ENCODE measurements at places on chromosomes 4 and X.

DNA sequence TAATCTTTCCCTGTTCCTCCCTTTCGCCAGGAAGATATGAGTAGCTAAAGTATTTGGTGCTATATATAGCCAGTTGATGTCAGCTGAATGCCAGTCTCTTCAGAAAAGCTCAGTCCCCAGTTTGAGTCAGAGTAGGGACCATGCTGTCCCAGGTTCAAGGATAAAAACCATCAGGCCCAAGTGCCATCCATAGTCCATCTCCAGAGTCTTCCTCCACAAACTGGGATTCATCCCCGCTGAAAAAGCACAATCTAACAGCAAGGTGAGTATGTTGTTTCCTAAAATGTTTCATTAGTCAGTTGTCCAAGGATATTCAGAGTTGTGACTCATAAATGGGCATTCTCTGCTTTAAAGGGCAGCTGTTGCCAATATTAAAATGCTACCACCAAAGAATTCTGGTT, at the start of gene MYOZ2:
Gene MYOZ2 (plus strand): TSS at position 112 of the 401 bp plus-strand sequence. CDS start 694 bp downstream, outside the sequence.
- no peak for DNase-seq

- DNase-seq: no peak
Measured at GRCh38 chr4:186105647-186106321, 1.3 kb downstream of the FAM149A start.

- DNase-seq: no peak
Measured at GRCh38 chr4:36207367-36207766, 36.9 kb downstream of the ARAP2 start.

- DNase-seq: no peak
Measured at GRCh38 chr4:186068581-186069348, at the start of gene TLR3. TLR3 (plus strand) TSS chr4:186069156; CDS start chr4:186076620, 7,464 bp downstream.

DNA sequence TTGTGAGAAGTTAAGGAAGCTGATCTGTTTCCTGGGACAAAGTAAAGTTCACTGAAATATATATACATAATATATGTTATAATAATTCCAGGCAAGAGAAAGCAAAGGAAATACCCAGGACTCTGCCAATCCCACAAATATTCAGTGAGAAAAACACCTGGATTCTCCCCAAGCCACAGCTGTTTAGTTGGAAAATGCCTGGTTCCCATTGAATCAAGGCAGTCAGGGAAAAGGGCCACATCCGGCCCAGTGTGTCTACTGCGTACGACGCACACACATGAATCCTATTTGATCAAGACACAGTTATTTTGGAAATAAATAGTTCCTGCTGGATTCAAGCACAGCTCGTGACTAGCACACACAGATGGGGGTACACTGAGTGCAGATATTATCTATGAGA, 6.3 kb upstream of the DCHS2 start:
- DNase-seq: no peak

DNA sequence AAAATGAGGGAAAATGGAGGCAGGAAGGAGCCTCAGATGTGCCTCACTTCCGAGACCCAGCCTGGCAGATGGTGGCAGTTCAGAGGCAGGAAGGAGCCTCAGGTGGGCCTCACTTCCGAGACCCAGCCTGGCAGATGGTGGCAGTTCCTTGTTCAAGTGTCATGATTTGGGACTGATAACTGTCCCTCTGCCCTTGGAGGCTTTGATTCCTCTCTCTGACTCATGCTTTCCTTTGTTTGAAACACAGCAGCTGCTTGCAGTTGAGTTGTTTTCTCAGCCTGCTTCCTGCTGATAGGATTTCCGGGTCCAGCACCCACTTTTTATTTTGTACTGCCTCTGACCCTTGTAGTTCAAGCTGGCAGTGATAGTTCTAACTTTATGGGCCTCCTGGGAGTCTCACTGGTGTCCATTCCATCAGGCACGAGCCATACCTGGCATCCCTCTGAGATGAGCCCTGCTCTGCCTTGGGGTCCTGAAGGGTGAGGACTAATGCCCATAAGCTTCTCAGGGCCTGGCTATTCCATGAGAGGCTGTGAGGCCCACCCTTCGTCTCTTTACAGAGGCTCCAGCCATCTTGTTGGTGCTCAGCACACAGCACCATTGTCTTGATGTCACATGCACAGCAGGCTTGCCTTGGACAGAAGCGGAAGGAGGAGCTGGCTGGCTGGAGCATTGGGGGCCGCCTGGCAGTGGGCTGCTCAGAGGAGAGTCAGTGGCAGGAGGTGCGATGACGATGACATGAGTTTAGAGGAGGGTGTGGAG, 13.0 kb downstream of the RGS12 start:
- no peak for DNase-seq

- DNase-seq: no peak
Measured at GRCh38 chr4:2935762-2936743, 27.2 kb downstream of the NOP14 start.

- no peak for DNase-seq
Measured at GRCh38 chr4:67104145-67104544, 441.2 kb downstream of the CENPC start.

DNA sequence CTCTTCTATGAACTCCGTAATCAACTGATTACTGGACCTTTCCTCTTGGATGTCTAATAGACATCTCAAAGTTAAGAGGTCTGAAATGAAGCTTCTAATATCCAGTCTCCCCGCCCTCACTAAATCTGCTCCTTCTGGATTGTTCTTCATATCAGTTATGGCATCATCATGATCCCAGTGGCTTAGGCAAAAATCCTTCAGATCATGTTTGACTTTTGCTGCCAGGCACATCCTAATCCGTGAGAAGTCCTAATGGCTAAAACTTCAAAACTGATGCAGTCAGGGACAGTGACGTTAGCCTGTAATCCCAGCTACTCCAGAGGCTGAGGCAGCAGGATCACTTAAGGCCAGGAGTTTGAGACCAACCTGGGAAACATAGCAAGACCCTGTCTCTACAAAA, 55.1 kb upstream of the GUCY1A1 start:
- no peak for DNase-seq

GRCh38 chrX:102860235-102860634, 76.8 kb upstream of the RAB40AL start:
- no peak for DNase-seq

DNA sequence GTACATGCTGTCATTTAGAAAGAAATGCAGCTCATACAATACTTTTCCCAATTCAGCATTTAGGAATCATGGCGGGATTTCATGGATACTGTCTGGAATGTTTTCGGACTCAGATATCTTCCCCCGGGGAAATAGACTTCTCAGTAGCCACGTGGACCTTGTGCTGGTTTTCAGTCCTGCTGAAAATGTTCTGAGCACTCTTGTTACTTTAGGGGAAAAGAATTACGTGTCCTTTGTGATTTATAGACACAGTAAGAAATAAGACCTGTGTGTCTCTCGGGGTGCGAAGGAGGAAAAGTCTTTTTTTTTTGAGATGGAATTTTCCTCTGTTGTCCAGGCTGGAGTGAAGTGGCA, 3.8 kb downstream of the CD99 start:
- no peak for DNase-seq

DNA sequence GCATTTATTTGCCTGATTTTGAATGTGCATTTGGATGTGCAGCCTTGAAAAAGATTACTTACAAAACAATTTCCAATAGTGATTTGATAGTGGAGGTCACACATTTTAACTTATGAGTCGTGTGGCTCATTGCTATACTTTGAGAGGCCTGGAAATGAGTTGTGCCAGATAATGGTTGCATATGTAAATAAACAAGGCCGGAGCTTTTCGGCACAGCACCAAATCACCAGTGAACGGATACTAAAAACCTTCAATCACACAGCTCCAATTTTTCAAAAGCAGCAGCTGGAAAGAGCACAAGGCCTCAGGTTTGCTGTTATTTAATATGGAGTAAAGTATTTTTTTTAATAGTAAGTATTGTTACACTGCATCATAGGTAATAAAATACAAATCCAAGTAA, 57.2 kb downstream of the NPY5R start:
- DNase-seq: no peak

GRCh38 chrX:11558972-11559371, 106.7 kb downstream of the ARHGAP6 start:
- no peak for DNase-seq

DNA sequence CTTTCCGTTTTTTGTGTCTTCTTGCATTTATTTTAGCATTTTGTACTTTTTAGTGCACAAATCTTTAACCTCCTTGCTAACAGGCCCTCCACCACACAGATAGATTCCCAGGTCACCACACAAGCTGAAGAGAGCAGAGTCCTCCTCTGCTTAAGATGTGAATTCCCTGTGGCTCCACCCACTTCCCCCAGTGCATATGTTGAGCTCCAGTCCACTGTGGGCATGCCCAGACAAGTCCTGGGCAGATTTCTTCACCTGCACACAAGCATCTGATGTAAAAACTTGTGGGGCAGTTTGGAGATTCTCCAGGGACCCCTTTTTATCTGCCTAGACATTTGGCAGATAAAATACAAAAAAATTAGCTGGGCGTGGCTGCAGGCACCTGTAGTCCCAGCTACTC, 19.8 kb upstream of the PASD1 start:
- no peak for DNase-seq

DNA sequence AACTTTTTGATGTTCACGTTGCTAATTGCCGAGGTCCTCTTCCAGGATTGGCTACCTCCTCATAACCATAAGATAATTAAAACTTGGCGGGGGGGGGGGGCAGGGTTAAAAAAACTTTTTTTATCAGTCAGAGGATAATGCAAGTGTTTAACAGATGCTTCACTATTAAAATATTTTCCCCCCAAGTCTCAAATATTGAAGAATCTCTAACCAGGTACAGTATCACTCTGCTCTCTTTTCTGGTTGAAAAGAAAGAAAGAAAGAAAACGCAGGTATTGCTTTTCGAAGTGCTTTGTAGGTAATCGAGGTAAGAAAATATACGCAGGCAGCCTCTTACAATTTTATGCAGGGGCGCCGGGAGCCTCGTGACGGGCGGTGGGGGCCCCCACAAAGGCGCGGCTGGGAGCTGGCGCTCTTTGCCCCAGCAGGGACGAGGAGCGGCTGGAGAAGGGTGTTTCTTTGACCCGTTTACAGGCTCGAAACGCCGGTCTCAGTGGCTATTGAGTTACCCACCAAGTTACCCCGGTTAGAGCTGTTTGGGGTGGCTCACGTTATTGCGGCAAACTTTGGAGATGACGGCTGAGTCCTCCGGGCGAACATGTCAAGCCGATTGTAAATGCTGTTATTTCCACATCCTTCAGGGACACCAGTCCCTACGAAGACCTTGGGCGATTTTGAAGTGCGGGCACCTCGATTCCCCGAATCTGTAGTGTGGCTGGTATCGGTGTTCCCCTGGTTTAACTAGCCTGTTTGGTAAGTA, 477 bp upstream of the HAND2 start:
- DNase-seq: no peak

DNA sequence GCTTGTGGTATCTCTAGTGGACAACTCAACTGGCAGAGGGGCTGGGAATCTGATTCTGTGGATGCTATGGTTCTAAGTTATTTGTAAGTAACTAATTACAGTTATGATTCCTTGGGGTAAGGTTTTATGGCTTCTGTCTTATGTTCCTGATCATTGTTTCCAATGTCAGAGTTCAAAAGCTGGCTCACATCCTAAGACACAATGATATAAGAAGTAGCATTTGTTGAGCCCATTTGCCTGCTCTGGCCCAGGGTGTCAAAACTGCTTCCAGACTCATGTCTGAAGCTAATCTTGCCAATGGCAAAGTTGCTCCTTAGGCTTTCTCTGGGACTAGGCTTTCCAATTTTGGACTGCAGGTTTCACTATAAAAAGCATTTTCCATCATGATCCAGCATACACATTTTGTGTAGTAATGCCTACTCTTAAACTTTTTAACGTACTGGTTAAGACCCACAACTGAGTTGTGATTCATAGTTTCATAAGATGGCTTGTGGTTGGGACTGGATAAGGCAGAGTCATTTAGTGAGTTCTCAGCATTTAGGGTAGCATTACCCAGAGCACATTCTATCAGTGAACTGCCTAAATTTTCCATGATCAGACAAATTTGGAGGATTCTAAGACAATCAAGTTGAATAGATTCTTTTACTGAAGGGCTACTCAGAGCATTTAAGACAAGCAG, 50.0 kb downstream of the CCNI start:
- no peak for DNase-seq

- DNase-seq: no peak
Measured at GRCh38 chr4:12881945-12882584, 602.1 kb downstream of the RAB28 start.

GRCh38 chr4:186958726-186959350, 235.2 kb upstream of the FAT1 start:
- no peak for DNase-seq

- no peak for DNase-seq
Measured at GRCh38 chrX:139200346-139200745, 330.2 kb upstream of the F9 start.

All from neuronal stem cell (in vitro differentiated cells).